ENCODE measurements at places on chromosomes 7 and 10.

- DNase-seq: no peak
Observed at GRCh38 chr10:24235471-24235870, 26.5 kb downstream of the KIAA1217 start.

GRCh38 chr10:93977442-93977841, 16.3 kb upstream of the PLCE1 start:
- no peak for DNase-seq

- DNase-seq: no peak
Observed at GRCh38 chr7:115549910-115550309, 480.7 kb downstream of the TFEC start.

GRCh38 chr7:106281585-106282318, 3.0 kb downstream of the NAMPT start:
- DNase-seq: no peak

DNA sequence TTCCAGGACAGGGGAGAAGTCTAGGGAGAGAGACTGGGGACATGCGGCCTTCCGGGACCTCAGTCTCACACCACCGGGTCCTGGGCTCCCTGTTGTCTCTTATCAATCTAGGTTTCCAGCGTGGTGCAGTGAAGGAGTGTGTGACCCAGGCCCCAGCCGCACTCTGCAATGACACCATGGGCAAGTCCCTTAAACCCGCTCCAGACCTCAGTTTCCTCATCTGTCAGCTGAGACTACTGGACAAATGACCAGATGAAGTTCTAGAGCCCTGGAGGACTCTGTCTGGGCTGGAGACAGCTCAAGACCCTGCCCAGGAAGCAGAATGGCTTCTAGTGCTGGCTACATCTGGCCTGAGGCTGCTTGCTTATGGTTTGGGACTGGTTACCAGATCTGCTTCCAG, 20.1 kb upstream of the EIF5AL1 start:
- no peak for DNase-seq

GRCh38 chr7:14339861-14340260, 350.4 kb upstream of the ETV1 start:
- DNase-seq: no peak

- no peak for DNase-seq
Observed at GRCh38 chr7:80312139-80312661, 177.6 kb downstream of the GNAI1 start.

- DNase-seq: no peak
Observed at GRCh38 chr10:58479045-58479444, 33.6 kb upstream of the BICC1 start.
